ENCODE measurements at places on chromosomes 5 and 9. TPM values are rescaled to one million over a fixed set of nuclear protein-coding genes. Genes with fewer than 3 reads are reported as not detected.

DNA sequence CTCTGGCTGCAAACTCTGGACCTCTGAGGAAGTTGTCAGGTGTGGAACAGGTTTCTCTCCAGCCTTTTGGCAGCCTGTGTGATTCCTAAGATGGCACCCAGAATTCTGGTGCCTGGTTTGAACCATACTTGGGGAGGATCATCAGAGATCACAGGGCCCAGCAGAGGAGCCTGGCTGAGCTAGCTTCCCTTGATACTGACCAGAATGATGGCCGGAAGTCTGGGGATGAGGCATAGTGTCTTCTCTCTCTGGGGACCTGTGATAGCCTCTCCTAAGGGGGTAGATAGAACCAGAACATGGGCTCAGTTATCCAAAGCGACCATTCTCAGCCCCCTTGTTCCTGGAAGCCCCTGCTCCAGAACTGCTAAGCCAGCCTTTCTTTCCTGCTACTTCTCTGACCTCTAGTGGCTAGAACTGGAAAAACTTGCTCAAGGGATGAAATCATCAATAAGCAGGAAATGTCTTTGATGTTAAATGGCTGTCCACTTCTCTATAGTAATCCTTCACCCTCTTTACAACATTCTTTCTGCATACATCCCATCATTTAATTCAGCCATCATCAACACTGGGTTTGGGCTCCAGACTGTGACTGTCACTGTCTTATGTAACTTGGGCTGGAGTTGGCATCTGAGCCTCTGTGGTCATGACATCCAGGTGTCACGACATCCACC, 55.1 kb downstream of the C9orf152 start:
- ATAC-seq = peak; percentile 45

GRCh38 chr5:62477801-62478200, 65.2 kb downstream of the IPO11 start:
- ATAC-seq = no peak

- ATAC-seq = no peak
Observed at GRCh38 chr5:27034565-27034964, 3.8 kb downstream of the CDH9 start.

DNA sequence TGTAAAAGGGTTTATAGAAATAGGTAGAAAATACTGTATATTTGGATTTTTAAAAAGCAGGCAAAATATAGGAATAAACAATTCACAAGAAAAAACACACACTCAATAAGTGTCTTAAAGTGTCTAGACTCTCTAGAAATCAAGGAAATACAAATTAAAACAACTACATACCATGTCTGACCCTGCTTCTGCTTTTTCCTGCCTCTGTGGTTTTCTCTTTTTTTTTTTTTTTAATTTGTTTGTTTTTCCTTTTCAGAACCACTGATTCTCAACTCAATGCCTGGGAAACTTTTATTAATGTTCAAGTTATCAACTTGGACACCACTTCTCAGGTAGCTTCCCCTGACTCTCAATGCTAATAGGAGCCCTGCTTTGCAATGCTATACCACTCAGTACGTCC, 25.5 kb upstream of the TAS2R1 start:
- no peak for ATAC-seq

DNA sequence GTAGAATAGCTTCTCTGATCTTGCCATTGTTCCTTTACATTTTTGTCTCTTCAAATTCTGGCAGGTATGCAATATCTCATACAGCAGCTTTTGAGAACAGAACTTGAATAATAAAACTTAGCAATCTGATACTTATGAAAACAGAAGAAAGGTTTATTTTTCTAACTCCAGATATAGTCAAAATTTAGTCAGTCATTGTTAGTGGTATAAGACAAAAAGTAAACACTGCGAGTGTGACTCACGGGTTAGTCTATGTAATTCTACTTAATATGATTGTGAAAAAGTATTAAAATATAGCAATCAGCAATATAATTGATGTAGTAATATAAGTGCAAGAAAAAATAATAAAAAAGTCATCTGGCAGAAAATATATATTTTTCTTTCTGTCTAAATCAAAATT, 910.4 kb downstream of the DNAH5 start:
- no peak for ATAC-seq

DNA sequence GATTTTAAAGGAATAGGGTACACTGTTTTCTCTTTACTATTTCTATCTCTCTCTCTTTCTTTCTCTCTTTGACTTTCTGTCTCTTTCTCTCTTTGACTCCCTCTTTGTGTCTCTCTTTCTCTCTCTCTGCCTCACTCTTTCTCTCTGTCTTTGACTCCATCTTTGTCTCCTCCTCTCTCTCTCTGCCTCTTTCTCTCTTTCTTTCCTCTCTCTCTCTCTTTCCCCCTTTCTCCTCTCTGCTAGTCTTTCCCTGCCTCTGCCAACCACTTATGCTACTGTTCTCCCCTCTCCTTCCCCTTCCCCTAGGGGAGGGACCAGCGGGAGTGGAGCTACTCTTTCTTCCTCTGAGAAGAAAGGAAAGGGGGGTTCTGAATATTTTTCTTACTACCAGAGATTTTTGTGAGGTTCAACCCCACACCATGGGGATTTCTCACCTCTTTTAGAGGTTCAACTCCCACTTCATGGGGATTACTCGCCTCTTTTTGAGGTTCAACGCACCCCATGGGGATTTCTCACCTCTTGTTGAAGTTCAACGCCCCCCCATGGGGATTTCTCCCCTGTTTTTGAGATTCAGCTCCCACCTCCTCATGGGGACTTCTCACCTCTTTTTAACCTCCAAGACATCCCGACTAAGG, 309.9 kb downstream of the NR3C1 start:
- no peak for ATAC-seq

GRCh38 chr9:2568689-2569088, 52.9 kb upstream of the VLDLR start:
- ATAC-seq = no peak

- no peak for ATAC-seq
Observed at GRCh38 chr5:6907320-6907918, 194.2 kb downstream of the TENT4A start.

The LCN12 gene
- 0.80 TPM for total RNA-seq

The CDHR2 gene
- total RNA-seq = not detected

The TMEM252 gene
- not detected for total RNA-seq

The TRIM23 gene
- total RNA-seq = 4.8 TPM

The SPATA31A3 gene
- not detected for total RNA-seq

The KCNV2 gene
- total RNA-seq = not detected

The HRCT1 gene
- 1.2 TPM for total RNA-seq

The ORM2 gene
- 0.36 TPM for total RNA-seq

Data from esophagus mucosa (tissue), 1 donor.